Fibroblast of skin of left quadriceps (primary cell): ENCODE measurements at places on chromosomes 4 and X.

DNA sequence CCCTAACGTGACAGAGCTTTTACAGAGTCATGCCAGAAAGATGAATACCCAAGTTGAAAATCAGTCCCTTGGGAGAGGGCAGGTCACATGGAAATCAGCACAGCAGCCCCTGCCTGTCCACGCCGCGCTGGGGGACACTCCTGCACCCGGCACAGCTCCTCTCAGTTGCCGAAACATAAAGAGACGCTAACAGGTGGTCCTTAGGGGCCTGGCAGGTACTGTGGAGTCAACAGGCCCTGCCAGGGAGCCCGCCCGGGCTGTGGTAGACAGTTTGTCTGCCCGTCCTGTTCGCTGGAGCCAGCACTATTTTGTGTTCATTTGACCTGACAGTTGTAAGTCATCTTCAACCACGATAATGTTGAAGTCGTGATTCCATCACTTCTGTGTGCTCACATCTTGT, 30.5 kb downstream of the NELFA start:
- no peak for DNase-seq

- no peak for DNase-seq
Observed at GRCh38 chr4:16226816-16227461, 668 bp upstream of the TAPT1 start.

- DNase-seq, result no peak
Observed at GRCh38 chr4:155140889-155141288, 67.5 kb upstream of the NPY2R start.

DNA sequence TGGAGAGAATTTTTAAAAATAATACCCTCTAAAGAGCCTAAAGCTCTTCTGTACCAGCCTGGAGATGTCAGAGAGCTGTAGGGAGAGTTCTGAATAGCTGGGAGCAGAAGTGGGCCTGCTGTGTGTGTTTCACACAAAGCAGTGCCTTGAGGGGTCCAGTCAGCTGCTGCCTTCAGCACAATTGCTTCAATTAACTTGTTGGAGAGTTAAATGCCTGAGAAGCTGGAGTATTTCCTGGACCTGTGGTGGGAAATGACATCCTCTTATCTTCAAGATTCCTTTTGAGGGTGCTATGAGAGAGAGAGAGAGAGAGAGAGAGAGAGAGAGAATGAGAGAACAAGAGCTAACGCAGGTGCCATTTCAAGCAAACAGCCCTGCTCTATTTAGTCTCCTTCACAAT, 96.2 kb upstream of the IL1RAPL2 start:
- no peak for DNase-seq

- no peak for DNase-seq
Observed at GRCh38 chrX:129449148-129449547, 74.1 kb downstream of the SMARCA1 start.

GRCh38 chrX:48998391-48998790, 3.7 kb downstream of the GRIPAP1 start:
- DNase-seq, result no peak

DNA sequence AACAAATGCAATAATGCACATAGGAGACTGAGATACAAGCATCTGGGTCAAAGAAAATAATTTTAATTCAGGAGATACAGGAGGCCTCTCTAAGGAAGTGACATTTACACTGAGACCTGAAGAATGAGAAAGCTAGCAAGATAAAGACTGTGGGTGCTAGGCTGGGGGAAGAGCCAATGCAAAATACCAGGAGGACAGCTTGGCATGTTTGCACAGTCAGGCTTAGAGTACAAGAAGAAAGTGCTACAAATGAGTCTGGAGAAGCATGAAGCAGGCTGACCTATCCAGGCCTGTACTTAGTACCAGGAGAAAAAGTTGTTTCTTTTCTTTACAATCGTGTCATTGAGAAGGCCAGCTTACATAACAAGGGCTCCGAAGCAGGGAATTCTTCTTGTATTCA, 56.9 kb downstream of the GABRB1 start:
- no peak for DNase-seq

DNA sequence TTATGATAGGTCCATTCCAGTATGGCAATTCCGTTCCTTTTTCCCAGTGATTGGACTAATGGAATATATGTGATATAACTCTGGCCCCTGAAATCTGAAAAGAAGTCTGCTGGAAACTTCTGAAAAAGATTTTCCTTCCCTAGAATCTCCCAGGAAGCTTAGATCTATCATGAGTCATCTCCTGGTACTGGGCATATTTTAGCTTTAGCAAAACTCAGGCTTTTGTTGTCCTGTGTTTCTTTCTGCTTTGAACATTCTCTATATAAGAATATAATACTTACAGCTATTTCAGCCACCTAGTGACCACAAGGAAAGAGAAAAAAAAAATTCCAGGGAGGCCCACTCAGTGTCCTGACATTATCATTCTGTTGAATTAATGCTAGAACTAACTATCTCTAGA, 597.2 kb upstream of the GRIA3 start:
- DNase-seq, result no peak

GRCh38 chrX:20402956-20403355, 136.2 kb upstream of the RPS6KA3 start:
- DNase-seq, result no peak

- no peak for DNase-seq
Observed at GRCh38 chrX:48831136-48831908, 4.1 kb downstream of the PCSK1N start.

DNA sequence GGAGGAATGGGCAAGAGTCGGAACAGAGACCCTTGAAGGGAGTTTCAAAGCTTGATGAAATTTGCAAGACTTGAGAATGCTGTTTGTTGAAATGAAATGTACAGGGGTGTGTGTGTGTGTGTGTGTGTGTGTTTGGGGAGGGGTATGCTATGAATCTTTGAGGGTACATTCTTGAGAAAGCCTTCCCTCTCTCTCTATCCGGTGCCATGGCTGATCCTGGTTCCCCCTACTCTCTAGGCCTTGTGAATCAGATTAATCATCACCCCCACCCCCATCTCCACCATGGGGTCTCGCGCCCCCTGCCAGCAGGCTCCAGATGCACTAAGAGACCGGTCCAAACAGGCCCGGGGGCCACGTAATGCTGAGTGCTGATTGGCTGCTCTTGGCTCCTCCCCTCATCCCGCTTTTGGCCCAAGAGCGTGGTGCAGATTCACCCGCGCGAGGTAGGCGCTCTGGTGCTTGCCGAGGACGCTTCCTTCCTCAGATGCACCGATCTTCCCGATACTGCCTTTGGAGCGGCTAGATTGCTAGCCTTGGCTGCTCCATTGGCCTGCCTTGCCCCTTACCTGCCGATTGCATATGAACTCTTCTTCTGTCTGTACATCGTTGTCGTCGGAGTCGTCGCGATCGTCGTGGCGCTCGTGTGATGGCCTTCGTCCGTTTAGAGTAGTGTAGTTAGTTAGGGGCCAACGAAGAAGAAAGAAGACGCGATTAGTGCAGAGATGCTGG, at the start of gene HTR2C:
TSS of gene HTR2C (plus strand) at position 441 of the 729 bp plus-strand sequence. CDS start 142,851 bp downstream, outside the sequence.
- no peak for DNase-seq

DNA sequence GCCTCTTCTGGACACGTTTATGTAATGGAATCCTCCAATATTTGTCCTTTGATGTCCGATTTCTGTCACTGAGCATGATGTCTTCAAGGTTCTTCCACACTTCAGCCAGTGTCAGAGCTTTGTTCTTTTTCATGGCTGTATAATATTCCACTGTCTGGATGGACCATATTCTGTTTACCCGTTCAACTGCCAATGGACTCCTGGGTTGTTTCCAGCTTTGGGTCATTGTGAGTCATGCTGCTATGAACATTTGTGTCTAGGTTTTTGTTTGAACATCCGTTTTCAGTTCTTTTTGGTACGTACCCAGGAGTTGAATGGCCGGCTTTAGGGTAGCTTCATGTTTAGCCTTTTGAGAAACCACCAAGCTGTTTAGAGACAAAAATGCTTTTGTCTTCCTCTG, 93.2 kb downstream of the SHOX start:
- no peak for DNase-seq

DNA sequence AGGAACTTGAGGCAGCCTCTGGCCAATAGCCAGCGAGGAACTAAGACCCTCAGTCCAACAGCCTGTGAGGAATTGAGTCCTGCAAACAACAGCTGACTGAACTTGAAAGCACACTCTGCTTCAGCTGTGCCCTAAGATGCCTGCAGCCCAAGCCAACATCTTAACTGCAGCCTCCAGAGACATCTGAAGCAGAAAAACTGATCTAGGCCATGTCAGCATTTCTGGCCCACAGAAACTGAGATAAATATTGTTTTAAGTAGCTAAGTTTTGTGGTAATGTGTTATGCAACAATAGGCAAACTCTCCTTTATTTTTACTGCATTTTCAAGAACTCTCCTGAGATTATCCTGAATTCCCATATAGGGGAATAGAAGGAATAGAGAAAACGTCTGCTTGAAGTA, 24.4 kb upstream of the PIGA start:
- DNase-seq, result no peak

GRCh38 chr4:99483636-99484035, 27.2 kb upstream of the C4orf17 start:
- no peak for DNase-seq

- peak; percentile 51 for DNase-seq
Observed at GRCh38 chr4:142088906-142089305, 452.5 kb downstream of the IL15 start.

DNA sequence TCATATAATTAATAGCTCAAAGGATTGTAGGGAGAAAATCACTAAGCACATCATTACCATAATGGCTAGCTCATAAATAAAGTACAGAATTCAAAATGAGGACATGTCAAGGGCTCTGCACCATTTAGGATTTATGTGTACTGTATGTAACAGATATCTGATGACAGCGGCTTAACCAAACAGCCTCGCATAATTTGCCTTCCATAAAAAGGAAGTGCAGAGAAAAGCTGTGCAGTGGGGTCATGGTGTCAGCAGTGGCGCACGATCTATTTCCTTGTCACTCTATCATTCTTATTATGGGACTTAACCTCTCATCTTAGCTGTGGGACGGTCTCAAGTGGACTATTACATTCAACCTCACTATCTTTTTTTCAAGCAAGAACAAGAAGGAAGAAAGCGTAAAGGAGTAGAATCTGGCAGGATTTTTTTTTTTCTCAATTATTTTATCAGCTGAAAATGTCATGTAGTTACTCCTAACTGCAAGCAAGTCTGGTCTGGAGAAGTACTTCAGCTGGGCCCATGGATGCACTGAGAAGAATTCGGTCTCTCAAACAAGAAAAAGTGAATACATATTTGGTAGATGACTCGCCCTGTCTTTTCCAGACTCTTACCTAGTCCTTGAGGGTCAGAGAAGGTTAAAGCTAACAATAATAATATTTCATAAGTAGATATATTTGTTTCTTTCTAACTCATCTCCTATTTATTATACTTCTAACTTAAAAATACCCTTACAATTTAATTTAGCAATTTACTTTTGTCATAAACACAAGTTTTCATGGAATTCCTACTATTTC, 94.6 kb downstream of the COX18 start:
- DNase-seq, result no peak

DNA sequence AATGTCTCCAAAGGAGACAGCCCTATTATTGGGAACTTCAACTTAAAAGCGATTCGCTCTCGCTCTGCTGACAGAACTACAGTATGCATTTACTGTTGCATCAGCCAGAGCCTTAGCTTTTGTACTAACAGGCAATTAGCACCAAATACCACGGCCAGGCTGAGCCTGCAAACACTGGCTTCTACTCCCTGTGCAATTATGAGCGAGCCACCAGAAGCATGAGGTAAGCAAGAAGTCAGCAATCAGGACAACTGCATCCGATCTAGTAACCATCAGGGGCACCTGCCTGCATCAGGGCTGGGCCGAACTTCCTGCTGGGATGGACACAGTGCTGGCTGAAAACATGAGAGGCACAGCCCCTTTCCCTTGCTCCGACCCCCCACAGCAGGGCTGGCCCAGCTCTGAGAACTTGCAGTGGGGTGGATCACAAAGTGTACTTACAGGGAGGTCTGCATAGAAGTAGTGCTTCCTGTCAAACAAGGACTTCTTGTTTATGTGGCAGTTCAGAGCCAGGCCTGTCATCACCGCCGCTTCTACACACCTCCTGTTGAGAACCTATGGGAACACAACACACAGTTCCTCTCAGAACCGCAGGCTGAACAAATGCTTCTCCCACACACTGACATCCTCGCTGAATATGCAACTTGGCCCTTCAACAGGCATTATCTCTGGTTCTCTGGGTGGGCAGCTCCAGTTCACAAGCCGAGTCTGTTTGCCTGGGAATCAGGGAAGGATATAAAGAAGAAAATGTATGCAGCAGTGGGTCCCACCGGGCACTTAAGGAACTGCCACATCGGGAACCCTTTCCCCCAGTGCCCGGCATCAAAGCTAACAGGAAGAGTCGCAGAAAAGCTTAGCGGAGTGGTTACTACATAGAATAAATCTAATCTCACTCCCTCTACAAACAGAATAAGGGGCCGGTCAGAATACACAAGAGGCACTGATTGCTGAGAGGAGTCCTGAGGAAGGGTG, 41.5 kb downstream of the GATB start:
- no peak for DNase-seq

GRCh38 chr4:37964734-37965457, 4.7 kb downstream of the PTTG2 start:
- no peak for DNase-seq

GRCh38 chrX:155023907-155024833, 1.6 kb upstream of the F8 start:
- DNase-seq, result no peak

DNA sequence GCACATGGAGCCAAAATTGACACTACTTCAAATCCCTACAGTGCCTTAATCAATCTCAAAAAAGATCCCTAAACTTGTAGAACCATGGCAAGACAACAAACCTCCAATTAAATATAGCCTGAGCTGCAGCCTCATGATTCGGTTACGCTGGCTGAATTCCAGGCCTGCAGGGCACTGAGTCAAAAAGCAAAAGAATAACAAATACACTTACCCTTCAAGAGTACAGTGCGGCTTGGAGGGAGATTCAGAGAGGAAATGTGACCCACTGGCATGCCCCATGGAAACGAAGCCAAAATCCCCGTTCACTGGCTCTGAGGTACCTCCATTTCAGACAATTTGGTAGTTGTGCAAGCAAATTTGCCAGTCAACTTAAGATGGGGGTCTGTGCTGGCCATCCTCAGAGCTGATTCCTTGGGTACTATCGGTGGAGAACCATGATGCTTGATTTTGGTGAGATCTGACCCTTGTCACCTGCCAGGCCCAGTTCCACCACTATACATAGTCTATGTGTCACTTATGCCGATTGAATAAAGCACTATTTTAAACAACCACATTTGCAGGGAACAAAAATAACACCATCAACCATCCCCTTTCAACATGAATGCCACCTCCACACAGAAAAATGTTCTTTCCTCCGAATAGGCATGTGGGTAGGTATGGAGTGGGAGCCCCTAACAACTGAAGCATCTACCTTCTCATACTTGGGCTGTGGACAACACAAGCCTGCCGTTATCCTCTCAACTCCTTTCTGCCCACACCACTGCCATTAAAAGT, 2.1 kb downstream of the C4orf54 start:
- DNase-seq, result no peak

DNA sequence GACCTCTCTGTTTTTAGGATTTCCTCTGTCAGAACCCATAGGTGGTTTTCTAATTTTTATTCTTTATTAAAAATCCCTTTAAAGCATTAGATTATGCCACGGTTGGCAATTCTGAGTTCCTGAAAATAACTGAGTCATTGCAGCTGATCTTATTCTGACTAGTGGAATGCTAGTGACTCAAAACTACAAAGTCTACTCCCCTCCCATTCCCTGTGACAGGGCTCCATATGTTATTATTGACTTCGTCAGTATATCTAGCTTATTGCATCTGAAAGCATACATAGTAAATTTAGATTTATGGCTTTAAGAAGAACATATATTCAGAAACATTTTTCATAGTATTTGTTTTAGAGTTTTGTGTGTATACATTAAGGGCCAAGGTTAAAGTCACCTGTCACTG, 38.5 kb downstream of the HERC3 start:
- DNase-seq, result peak; percentile 42

- DNase-seq, result no peak
Observed at GRCh38 chrX:101337776-101338271, 10.7 kb downstream of the TIMM8A start.
